IPS-NIHi11 (cell line): ENCODE measurements at places on chromosomes 16 and 17.

DNA sequence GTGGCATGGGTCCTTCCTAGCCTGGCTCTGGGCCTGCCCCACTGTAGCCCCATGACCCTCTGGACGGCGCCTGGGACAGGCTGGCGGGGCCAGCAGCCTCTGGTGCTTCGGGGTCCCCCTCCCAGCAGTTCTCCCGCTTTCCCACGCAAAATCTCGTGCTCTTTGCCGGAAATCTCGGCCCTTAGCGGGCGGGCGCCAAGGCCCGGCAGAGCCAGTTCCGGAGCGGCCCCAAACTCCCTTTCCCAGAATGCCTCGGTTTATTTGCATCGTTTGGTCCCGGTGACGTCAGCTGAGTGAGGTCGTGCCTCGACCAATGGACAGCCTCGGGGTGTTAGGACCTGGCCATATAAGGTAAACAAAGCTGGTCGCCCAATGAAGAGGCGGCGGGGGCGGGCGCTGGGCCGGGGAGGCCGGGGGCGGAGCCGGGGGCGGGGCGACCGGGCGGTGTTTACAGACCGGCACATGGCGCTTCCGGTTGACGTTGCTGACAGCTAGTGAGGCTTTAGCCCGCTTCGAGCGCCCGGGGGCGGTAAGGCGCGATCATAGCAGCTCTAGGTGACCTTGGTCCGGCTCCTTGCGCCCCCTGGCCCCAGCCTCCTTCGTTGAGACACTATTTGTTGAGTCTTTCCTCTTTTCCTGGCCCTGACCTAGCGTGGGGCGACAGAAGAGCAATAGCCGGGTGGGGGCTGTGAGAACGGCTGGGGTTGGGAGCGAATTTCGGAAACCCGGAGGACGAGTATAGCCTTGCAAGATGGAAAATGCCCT lies 1.5 kb upstream of the UBALD1 start:
- peak; percentile 92 for DNase-seq

DNA sequence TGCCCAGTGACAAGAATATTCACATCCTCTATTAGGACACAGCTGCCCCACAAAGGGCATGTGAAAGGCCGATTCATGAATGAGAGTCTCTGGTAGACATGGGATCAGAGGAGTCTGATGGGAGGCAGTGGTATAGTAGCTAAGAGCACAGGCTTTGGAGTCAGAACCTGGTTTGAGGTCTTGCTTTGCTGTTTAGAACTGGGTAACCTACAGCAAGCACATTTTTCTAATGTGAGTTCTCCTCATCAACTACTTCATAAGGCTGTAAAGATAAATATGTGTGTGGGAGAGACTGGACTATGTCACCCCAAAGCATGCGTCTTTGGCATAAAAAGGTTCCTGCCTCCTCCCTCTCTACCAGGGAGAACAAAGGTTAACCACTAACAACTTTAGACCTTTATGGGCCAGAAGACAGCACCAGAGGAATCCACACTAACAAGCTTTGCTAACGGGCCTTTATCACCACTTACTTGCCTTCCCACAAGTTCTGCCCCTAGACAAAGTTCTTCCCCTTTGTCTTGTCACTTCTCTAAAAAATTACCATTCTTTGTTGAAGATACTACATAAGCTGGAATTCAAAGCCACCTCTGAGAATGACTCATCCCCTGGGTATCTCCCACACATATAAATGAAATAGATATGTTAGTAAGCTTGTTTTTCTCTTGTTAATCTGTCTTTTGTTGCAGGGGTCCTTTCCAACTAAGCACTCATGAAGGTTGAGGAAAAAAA lies 21.1 kb downstream of the CDR2 start:
- no peak for DNase-seq

DNA sequence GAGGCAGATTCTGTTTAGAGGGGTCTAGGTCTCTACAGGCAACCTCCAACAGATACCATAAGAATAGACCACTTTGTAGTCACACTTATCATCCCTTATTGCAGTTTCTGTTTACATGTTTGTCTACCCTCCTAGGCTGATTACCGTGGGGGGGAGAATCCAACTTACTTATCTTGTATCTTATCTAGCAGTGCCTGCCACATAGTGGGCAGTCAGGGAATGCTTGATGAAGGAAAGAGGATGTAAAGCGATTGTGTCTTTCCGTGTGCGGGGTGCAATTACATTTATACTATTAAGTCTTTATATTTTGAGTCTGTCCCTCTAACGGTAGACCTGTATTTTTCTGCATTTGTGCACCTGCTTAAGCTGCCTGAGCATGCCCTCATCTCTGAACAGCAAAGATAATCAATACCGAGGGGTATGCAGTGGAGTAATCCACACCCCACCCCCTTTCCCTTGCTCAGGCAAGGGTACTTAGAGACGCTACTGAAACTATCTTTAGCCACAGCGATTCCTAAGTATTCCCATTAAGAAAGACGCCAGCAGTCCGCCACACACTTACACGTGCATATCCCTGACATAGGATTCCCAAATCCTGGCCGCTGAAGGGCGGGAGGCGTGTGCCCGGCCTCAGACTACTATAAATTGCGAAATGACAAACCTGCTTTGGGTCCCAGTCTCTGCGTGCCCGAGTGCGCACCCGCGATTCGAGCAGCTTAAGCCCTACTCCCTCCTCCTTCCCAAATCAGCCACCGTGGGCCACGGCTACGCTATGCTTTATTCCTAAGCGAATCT lies 635 bp upstream of the AATF start:
- DNase-seq, result no peak

DNA sequence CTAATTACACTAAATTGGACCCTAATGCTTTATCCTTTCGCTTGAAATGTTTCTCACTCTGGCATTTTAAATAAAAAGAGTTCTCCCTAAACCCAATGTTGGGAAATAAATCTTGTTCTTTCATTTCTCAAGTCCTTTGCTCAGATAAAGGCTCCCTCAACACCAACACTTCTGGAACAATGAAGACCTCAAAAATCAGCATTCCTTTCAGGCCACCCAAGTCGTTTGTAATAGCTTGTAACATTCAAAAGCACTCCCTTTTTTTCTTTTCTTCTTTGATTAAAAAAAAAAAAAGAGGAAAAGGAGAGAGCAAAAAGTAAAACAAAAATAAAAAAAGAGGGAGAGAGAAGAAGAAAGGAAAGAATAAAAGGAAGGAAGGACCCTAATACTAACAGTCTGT lies 23.3 kb upstream of the FOXJ1 start:
- no peak for DNase-seq

DNA sequence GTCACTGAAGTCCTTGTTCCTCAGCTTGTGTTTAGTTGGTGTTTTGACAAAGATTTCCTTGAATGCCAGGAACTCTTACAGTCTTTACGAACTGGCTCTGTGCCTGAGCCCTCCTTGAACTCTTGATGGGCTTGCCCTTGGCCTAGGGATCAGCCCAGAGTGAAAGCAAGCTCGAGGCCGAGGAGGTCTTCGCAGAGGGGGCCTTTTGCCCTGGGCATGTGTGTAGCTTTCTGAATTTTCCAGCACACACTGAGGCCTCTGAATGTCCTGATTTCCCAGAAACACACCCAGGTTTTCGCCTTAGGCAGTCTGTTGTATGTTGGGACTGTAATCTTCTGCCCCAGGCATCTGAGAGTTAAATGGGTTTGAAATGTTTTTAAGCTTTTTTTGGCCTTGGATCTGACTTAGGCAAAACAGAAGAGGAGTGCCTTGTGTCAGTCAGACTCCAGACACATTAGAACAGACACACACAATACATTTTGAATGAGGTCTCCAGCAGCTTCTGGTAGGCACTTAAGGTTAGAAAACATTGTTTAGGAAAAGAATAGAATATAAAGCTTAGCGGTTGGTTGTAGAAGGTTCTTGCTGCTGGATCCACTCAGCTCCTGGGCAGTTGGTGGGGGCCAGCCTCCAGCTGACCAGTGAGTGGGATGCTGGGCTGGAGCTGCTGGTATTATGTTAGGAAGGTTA lies 17.1 kb downstream of the FOXK2 start:
- DNase-seq, result no peak

DNA sequence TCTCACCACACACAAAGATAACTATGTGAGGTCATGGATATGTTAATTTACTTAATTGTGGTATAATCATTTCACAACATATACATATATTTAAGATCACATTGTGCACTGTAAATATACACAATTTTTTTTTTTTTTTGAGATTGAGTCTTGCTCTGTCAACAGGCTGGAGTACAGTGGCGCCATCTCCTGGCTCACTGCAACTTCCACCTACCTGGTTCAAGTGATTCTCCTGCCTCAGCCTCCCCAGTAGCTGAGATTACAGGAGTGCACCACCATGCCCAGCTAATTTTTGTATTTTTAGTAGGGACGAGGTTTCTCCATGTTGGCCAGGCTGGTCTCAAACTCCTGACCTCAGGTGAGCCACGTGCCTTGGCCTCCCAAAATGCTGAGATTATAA lies 11.5 kb upstream of the PRSS54 start:
- DNase-seq, result no peak

DNA sequence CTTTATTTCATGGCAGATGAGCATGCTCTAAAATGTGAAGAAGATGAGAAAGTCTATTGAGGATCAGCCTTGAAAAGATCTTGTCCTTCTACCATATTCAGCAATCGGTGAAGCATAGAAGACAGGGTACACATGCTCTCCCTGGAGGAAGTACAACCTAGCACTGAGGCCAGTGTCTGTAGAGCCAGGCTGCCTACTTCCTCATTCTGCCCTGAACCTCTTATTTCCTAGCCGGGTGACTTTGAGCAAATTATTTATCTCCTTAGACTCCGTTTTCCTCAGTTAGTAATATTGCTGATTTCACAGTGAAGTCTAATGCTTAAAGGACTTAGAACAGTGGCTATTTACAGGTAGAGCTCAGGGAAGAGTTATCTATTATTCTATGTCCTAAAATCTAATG lies 58.4 kb downstream of the TMEM100 start:
- DNase-seq, result no peak

DNA sequence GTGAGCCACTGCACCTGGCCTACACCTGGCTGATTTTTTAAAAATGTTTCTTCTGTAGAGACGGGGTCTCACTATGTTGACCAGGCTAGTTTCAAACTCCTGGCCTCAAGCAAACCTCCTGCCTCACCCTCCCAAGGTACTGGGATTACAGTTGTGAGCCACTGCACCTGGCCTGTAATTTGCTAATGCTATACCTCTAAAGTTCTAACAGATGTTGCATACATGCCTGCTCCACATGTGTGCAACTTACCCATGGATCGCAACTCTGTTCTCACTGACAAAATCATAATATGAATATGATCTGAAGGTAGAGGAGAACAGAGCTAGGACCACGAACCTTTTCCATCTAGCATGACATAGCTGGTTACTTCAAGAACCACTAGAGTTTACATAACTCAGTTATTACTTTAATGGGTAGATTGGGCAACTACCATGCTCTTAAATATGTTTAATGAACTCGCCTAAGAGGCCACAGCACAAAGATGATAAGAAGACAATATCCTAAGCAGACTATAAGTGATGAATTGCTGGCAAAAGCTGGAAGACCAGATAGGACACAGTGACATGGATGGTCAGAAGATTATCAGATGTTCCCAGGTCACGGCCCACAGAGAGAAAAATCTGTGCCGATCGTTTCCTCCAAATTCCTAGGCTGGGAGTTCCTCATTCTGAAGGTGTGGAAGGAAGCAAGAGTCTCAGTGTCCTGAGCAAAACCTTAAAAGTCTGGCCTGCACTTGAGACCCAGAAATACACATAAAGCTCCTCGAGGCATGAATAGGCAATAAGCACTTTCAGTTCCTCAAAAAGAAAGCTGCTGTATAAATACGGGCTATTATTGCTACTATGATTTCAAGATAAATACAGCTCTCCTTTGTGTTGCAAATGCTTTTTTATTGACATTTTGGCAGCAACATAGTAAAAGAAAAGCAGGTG lies 53.6 kb upstream of the ICAM2 start:
- no peak for DNase-seq

GRCh38 chr17:50268743-50269275 lies 5.5 kb upstream of the TMEM92 start:
- peak; percentile 7 for DNase-seq

- peak; percentile 74 for DNase-seq
Measured at GRCh38 chr16:4517812-4518680, 20.5 kb downstream of the CDIP1 start.

DNA sequence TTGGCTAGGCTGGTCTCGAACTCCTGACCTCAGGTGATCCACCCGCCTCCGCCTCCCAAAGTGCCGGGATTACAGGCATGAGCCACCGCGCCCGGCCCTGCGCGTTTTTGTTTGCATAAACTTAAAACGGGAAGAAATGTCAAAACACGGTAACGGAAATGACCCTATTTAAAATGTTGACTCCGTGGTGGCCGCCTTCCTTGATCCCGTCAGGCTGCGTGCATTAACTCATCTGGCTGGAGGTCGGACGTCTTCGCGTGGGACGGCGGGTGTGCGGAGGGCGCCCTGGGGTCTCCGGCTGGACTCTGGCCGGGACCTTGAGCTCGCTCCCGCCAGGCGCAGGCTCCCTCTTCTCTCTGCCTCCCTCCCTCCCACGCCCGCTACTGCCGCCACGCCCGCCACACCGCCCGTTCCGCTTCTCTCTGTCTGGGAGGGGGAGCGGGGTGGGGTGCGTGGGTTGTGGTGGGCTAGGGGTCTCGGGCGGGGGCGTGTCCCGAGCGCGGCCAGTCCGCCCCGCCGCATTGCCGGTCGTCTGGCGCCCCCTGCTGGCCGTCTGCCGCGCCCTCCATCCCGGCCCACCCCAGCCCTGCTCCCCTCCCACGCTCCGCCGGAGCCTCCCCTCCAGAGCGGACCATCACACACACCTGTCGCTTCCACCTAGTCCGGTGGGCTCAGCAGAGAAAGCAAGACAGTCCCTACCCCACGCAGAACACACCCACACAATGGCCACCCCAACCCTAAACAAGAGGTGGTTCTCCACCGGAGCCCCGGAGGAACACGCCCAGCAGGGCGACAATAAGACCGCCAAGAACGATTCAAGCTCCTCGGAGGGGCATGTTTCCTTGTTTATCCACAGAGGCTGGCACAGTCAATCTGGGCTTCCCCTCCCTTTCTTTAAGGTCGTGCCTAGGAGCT lies 1.2 kb upstream of the CCDC42 start:
- DNase-seq, result peak; percentile 96

GRCh38 chr17:66527335-66527734 lies 224.9 kb downstream of the PRKCA start:
- DNase-seq, result no peak

DNA sequence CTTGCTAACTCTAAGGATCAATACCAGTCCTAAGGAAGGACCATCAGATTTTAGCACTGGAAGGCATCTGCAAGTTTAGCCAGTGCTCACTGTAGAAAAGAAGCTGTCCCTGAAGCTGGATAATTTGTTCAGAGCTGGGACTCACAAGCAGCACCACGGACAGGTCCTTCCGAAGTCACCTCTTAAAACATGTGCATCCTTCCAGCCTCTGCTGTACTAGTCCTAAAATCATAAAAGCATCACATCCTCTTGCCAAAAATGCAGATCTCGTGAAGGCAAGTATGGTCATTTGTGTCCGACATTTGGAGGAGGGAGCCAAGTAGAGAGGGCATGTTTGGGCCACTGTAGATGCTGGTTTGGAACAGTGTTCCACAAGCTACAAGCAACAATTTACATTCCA lies 506.9 kb downstream of the RBFOX1 start:
- DNase-seq, result no peak

GRCh38 chr16:68070806-68071517 lies 14.2 kb upstream of the NFATC3 start:
- DNase-seq, result no peak
